ENCODE measurements at places on chromosomes 13 and 19. TPM values are rescaled to one million over a fixed set of nuclear protein-coding genes. Genes with fewer than 3 reads are reported as not detected.

WDR88 gene
- total RNA-seq: not detected

DNA sequence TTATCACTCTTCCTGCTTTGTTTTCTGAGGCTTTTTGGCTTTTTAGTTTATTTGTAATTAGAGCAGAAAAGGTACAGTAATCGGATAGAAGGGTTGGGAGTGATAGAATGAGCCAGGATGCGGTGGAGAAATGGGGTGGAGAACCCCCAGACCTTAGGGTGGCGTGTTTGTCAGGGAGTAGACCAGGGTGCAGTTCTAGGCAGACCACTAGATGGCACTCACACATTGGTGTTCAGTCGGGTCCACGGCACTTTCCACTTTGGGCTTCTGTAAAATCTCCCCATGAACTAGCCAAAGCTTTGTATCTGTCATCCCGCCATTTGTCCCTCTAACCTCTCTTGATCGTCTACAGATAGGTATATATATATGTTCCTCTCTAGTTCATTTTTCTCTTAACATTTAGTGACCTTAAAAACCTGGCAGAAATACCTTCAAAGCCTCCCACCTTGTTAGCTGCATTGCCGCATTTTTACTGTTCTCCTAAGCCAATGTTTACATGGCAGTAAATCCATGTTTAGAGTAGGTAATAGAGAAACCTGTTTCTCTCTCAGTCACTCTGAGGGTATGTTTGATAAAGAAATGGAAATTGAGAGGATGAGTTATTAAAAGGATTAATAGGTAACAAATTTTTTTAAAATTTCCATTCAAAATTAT is 154.9 kb downstream of the TM9SF2 start:
- peak; percentile 45 for DNase-seq

ZSCAN4 gene
- total RNA-seq: not detected

DNA sequence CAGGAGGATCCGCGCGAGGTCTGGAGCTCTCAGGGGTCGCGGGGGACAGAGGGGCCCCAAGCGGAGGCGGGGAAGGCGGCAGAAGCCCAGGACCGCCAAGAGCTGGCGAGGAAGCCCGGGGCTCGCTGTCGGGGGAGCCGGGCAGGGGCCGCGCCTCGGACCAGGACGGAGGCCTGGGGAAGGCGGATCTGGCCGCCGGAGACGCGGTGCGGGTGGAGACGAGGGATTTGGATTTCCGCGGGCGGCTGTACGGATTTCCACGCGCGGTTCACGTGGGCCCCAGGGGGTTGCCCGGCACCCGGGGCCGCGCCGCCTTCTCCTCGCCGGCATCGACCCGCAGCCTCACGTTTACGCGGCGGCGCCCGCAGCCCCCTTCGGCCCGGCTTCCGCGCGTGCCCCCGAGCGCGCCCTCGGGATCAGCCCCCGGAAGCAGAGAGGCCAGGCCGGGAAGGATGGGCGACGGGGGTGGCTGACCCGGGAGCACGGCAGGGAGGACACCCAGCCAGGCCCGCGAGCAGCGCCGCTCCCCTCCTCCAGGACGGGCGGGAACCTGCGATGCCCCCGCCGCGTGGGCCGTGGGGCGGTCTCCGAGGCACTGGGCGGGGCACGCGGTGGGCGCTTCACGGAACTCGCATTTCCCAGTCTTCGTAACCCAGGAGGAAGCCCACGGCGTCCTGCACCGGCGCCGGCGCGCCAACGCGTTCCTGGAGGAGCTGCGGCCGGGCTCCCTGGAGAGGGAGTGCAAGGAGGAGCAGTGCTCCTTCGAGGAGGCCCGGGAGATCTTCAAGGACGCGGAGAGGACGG is 4.7 kb downstream of the F7 start:
- DNase-seq: peak; percentile 20

DNA sequence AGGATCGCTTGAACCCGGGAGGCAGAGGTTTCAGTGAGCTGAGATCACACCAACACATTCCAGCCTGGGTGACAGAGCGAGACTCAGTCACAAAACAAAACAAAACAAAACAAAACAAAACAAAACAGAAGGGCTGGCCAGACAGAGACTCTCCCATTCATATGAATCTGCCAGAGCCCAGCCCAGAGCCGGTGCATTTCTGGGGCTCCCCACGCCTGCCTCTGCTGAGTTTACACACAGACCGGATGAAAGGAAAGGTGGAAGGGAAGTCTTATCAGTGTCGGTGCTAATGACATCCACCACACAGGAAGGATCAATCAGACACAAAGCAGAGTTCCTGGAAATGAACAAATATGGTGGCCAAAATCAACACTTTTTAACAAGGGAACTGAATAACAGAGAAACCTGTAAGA is 6.8 kb downstream of the TRAPPC6A start:
- no peak for DNase-seq

COL4A1 gene
- 362 TPM for total RNA-seq

DNA sequence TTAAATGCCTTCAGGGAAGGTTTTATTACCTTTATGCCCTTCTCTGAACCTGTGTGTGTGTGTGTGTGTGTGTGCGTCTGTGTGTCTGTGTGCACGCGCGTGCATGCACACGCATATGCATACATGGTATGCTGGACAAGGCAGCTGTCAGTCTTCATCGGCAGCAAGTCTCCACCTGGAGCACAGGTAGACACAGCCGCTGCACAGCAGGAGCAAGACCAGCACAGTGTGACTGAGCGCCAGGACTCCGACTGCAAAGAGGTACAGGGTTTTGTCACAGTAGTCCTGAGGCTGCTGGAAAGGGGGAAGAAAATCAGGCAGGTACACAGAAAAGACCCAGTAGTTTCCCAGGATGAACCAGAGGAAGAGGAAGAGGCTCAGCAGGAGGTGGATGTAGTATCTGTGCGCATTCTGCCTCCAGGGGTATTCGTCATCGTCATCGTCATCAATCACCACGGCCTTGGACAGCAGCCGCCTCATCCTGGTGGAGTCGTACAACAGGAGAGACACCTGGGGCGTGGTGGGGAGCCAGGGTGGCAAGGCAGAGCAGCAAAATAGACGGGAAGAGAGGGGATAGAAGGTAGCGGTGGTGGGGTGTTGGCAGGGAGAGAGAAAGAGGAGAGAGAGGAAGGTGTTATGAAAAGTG is 12.8 kb upstream of the DHRS12 start:
- no peak for DNase-seq

LYPD3 gene
- 4.4 TPM for total RNA-seq

DNA sequence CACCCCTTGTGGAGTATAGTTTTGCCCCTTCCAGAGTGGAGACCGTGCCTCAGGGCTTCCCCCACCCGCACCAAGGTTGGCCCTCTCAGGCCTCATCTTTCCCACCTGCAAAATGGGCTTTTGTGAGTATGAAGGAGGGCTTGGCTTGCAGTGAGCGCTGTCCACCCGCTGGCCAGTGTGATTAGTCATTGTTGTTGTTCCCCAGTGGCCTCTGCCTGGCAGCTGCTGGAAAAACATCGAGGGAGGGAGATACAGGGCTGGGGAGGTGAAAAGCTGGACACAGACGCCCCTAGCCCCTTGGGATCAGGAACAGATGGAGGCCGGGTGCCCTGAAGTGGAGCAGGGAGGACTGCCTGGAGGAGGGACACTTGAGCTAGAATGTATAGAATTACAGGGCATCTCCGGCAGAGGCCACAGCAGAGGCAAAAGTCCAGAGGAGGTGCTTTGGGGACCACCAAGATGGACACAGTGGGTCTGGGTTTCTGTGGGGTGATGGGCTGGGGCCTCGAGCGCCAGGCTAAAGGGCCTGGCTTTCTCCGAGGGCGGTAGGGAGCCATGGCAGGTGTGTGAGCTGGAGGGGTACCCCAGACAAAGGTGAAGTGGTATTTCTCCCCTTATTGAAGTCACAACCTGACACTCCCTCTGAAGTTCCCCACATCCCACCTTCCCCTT is 3.9 kb upstream of the IL12RB1 start:
- DNase-seq: no peak

GRCh38 chr19:40689339-40690049 is 957 bp downstream of the NUMBL start:
- no peak for DNase-seq

DNA sequence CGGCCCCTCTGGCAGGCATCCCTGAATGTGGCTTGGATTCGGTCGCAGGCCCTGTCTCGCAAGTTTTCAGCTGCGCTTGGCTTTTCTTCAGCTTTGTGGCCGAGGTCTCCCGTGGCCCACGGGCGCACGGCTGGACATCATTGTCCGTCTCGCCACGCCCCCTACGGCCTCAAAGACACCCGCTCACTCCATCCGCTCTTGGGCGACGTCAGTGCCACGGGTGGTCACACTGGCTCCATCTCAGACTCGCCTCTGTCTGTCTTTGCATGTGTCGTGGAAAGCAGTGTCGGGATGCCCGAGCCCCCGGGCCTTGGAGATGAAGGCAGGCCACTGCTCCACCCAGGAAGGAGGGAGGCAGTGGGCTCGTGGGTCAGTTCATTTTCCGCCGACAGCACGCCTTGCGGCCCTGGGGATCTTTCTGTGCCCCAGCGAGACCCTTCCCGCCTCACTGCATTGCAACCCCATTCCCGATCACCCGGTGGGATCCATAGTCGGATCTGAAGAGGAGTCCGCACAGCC is 51.0 kb downstream of the ZNF146 start:
- no peak for DNase-seq

- no peak for DNase-seq
These were observed 127.0 kb downstream of the IER2 start for GRCh38 chr19:13277104-13277809.

- DNase-seq: no peak
These were observed 7.6 kb downstream of the SLC39A3 start for GRCh38 chr19:2732157-2732725.

HSH2D gene
- total RNA-seq: 0.38 TPM

DNA sequence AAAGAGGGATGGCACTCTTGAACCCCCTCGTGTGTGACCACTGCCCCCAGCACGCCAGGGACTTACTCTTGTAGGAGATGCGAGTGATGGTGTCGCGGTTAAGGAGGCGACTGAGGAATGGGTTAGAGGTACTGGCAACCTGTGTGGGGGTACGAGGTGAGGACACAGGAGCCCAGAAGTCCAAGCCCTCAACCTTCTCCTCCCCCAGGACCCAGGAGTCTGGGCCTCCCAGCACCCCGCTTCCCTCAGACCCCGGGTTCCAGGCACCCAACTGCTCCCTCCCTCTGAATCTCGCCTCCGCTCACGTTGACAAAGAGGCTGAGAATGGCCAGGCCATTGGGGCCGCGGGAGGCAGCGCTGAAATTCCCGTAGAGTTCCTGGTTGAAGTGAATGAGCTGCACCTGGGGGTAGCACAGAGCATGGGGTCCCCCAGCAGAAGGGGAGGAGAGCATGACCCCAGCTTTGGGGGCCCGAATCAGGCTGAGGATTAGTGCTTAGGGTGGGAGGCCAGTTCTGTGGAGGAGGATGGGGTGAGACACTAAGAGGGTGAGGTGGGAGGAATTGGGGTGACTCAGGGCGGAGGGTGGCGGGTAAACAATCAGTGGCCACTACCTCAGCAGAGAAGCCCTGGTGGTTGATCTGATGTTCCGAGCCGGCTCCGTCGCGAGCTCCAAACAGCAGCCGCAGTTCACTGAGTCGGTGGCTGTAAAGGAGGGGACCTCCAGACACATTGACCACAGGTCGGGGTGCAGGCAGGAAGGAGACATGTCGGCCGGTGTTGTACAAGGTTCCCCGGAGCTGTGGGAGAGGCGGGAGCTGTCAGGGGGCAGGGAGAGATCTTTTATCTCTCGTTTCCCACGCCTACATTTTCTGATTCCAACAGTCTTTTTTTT is 2.5 kb upstream of the DBP start:
- no peak for DNase-seq

DNA sequence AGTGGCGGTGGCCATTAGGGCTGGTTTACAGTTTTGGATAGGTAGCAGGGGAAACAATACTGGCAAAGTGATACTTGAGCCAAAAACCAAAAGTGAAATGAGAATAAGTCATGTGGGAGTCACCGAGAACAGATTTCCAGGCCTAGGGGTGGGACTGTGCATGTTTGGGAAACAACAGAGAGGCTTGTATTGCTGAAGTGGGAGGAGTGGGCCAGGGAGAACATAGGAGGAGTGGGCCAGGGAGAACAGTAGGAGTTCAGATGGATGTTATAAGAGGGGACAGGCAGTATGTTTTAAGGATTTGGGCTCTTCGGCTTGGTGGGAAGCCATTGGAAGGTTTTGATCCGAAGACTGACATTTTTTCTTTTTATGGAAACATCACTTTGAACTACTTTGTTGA is 35.5 kb downstream of the AKAP11 start:
- DNase-seq: no peak

HSPB6 gene
- 18.8 TPM for total RNA-seq

PSG3 gene
- total RNA-seq: not detected

- DNase-seq: no peak
These were observed at the start of gene STAP2 for GRCh38 chr19:4338441-4339355. STAP2 (minus strand) TSS chr19:4338827; CDS start chr19:4338753, 74 bp downstream.

DNA sequence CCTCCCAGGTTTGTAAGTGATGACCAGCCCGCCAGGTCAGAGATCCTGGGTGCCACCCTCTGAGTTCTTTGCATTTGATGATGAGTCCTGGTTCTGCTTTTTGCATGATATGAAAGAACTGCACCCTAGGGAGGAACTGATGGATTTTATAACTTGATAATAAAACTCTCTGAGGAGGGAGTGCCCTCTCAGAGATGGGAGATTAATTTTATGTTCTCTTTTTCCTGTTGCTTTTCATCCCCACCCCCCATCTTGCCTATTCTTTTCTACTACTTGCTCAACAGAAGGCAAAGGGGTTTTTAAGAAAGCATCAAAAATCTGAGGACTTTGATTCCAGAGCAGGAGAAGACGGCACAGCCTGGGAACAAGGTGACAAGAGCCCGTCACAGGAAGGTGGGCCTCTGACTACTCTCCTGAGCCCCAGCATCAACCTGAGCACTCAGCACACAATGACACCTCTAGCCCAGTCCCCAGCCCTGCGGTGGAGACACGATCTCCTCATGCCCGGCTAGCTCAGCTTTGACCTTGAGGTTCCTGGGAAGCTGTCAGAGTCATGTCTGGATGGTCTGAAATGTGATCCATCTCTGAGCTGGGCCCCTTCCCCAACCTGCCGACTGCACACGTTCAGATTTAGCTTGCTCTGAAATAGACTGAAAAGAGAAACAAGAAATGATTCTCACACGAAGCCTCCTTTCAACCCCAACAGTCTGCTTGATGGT is 69.1 kb downstream of the SIAH3 start:
- no peak for DNase-seq

GRCh38 chr13:25739376-25739775 is 312.4 kb downstream of the SHISA2 start:
- DNase-seq: no peak

IRGC gene
- total RNA-seq: not detected

SLITRK5 gene
- 2.7 TPM for total RNA-seq

GRCh38 chr19:45820413-45821102 is 5.5 kb upstream of the RSPH6A start:
- no peak for DNase-seq

GRCh38 chr13:86135856-86136255 is 336.6 kb upstream of the SLITRK6 start:
- no peak for DNase-seq

PRTN3 gene
- total RNA-seq: 0.23 TPM

- no peak for DNase-seq
These were observed 182.7 kb upstream of the CSNK1A1L start for GRCh38 chr13:37288057-37288720.

GRCh38 chr13:83984793-83985192 is 102.5 kb upstream of the SLITRK1 start:
- no peak for DNase-seq

MEIS3 gene
- total RNA-seq: 277 TPM

- no peak for DNase-seq
These were observed 1.8 kb downstream of the LCP1 start for GRCh38 chr13:46179969-46180763.

GRCh38 chr13:48660361-48661076 is 6.8 kb downstream of the CYSLTR2 start:
- no peak for DNase-seq

ZNF613 gene
- total RNA-seq: 5.7 TPM

- DNase-seq: no peak
These were observed 4.6 kb downstream of the SAFB start for GRCh38 chr19:5627395-5627904.
